Activated T-cell treated with anti-CD3 and anti-CD28 coated beads, Interleukin-2, amount 50 U/mL, for 1 hour (primary cell): ENCODE measurements at places on chromosomes 4 and X.

DNA sequence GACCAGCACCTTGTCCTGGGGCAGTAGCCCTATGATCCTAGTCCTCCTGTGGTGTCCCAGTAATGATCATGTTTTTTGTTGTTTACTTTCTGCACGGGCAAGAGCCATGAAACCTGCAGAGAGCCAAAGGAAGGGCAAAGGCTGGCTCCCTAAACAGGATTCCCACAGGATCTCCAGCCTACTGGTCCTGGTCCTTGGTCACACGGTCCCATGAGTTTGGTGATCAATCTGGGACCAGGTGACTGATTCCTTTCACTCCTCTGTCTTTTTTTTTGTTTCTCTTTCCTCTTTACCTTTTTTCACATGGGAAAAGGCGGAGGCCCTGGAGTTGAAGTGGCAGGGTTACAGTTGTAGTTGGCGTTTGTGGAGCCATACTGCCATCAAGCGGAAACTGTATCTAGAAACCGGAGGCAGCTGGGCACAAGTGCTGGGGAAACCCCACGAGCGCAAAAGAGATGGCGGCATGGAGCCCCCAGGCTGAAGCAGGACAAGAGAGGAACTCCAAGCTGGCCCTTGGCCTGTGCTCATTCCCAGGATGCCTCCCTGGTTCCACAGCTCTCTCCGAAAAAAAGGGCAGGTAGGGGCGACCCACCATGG, 34.6 kb downstream of the NBDY start:
- peak; percentile 79 for DNase-seq

DNA sequence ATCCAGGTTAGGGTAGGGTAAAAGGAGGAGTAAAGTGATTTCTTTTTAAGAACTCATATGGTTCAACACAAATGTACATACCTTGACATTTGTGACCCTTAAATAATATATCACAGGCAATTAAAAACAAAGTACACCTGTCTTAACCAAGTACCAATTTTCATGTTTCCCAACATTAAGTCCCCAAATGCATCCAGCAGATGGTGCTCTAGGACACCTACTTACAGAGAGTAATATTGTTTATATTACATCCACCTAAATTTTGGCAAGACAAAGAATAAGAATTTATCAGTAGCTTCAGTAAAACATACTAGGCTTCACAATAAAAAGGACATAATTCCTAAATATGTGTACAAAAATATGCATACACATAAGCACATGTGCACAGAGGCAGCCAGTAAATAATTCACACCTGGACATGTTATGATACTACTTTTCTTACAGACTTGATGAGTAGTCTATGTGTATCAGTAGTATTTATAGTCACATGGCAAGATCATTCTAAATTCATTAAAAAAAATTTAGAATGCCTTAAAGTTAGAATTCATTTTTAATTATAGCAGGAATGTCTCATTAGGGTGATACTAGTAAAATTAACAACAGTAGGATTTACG, 219.7 kb downstream of the DCLK2 start:
- DNase-seq, result no peak

DNA sequence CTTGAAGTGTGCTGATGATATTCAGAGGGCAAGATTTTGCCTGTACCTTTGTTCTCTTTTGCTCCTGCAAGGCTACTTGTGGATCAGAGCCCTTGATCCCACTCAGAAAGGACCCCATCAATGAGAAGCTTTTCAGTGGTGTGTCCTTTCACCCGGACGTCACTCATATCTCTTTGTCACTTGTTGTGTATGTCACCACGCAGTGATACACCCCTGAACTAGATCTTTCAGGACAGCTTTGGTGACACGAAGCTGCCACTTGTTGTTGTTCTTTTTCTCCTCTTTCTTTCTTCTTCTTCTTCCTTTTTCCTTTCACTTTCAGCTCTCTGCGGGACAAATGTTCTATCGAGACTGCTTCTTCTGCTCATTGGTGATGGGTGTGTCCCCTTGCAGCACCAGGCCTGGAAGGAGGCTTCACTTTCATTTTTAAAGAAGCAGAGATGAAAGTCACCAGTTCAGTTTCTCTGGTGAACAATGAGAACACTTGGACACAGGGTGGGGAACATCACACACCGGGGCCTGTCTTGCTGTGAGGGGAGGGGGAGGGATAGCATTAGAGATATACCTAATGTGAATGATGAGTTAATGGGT, 83.6 kb downstream of the NBDY start:
- no peak for DNase-seq

DNA sequence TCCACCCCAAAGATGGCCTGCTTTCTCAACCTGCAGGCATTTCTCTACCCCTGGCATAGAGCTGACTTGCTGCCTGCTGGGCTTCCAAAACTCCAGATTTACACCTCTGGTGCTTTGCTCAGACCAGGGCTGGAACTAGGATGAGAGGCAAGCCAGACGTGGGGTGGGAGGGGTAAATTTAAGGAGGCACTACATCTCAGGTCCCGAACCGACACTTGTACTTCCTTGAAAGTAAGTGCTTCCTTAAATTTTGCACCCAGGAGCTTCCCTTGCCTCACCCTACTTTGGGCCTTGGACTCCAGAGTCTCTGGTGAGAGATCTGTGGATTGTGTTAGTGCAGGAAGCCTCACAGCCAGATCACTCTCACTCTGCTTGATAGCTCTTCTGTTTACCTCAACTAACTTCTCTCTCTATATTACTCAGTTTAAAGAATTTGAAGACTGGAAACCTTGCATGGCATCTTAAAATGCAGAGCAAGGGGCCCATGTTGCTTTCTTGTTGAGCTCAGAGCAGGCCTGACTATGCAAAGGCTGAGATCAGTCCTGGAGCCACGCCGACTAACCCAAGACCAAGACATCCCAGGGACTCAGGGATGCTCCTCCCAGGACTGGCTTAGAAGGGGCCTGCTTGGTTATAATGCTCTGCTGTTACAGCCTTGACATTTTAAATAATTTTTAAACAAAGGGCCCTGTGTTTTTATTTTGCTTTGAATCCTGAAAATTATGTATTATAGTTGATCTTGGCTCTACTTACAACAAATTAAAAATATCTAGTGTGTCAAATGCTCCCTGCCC, 145.0 kb upstream of the LEF1 start:
- no peak for DNase-seq

GRCh38 chr4:164596927-164597326, 157.0 kb upstream of the SMIM31 start:
- no peak for DNase-seq

DNA sequence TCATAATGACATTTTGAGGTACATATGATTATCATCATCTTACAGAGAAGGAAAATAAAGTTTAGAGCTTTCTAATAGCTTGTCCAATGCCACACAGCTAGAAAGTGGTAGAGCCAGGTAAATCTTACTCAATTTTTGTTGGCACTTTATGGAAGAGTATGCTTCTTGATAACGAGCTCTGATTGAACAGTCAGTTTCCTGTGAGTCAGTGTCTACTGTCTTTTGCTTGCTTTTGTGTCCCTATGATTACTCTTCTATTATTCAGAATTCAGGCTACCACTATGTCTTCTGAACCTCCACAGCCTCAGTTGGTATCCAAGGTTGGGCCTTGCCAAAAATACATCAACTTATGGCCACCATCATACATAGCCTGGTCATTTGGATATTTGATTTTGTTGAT, 2.6 kb downstream of the FAAH2 start:
- no peak for DNase-seq

GRCh38 chr4:149296503-149296902, 519.1 kb downstream of the IQCM start:
- no peak for DNase-seq

GRCh38 chrX:42274151-42274550, 350.8 kb upstream of the CASK start:
- no peak for DNase-seq

- DNase-seq, result no peak
Observed at GRCh38 chr4:168390041-168390440, 71.5 kb upstream of the DDX60 start.

- no peak for DNase-seq
Observed at GRCh38 chr4:67743194-67743593, 11.0 kb downstream of the GNRHR start.

- DNase-seq, result no peak
Observed at GRCh38 chr4:109916027-109916409, 3.3 kb downstream of the EGF start.

- no peak for DNase-seq
Observed at GRCh38 chr4:108118505-108118904, 50.2 kb downstream of the LEF1 start.

DNA sequence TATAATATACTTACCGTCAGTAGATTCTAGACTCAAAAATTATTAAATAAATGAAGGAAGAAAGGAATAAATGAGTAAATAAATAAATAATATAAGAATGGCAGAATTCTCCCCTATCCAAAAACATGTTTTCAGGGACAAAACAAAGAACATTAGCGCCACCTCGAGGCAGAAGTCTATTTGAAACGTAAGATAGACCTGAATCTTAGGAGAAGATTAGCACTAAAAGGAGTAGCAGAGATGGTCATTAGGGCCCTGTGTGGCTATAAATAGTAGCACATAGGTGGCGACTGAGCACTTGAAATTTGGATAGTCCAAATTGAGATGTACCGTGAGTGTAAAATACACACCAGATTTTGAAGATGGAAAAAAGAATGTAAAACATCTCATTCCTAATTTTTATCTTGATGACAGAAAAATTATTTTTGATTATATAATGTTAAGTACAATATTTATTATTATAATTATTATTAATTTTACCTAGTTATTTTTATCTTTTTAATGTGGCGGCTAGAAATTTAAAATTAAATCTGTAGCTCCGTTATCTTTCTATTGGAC, 24.3 kb upstream of the SRD5A3 start:
- DNase-seq, result no peak

DNA sequence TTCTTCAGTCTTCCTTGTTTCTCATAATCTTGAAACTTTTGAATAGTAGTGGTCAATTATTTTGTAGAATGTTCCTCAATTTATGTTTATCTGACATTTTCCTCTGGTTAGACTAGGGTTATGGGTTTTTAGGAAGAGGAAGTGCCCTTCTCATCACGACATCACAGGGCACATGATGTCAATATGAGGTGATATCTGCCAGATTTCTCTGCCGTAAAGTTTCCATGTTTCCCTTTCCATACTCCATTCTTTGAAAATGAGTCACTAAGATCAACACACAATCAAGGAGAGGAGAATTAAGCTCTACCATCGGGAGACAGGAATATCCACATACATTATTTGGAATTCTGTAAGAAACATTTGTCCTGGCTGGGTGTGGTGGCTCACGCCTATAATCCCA, 28.4 kb downstream of the RP2 start:
- DNase-seq, result no peak

- DNase-seq, result no peak
Observed at GRCh38 chr4:8646296-8647093, 53.9 kb downstream of the CPZ start.

- DNase-seq, result no peak
Observed at GRCh38 chrX:2498781-2499302, 1.9 kb downstream of the DHRSX start.

DNA sequence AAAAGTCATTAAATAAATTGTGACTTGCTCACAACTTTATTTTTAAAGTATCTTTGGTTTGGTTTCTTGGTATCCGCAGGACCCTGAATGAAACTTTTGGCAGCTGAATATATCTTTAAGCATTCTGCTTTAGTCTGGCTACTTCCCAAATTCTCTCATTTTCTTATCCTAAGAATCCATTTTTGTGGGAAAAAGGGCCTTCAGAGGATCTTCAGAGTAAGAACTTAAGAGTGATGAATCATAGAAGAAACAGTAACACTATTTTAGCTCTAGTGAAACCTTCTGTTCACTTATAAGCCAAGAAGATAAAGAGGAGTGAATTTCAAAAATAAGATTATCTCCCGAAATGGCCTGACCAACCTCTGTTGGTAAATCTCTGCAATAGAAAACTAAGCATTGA, 540.6 kb upstream of the MAGEB18 start:
- DNase-seq, result no peak

GRCh38 chrX:115939070-115939469, 231.5 kb upstream of the AGTR2 start:
- no peak for DNase-seq

DNA sequence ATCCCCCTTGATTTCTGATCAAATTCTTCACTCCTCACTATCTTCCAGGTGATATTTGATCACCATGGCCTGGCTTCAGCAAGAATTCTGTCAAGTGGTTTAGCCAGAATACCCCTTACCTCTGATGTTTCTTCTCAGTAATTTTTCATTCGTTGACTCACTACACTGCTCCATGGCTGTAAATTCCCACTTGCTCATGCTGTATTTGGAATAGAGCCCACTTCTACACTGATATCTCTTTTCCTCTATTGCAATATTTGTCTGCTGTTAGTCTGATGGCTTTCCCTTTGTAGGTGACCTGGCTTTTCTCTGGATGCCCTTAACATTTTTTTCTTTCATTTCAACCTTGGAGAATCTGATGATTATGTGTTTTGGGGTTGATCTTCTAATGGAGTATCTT, 73.9 kb upstream of the DIPK2B start:
- DNase-seq, result no peak

DNA sequence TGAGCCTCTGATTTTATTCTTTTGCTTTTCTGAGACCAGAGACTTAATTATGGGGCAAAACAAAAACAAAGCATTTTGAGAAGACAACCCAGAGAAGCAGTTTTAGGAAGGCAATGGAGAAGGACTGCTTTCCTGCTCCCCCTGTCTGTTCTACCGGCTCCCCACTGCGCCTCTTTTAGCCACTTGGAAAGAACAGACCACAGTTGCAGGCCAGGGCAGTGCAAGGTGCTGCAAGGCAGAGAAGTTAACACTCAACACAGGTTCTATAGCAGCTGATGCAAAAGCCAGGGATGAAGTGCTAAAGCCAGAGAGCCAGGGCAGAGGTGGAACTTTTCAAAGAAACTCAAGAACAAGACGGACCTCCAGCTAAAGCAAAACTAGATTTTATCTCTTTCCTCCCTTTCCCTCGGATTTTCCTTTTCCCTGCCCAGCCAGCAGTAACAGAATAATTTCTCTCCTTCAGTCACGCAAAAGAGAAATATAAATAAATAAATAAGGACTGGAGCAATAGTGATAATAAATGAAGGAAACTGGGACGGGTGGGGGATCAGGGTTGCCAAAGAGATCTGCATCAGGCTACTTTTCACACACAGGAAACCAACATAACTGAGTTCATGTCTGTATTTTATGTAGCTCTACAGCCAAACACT, 10.4 kb downstream of the SH3RF1 start:
- DNase-seq, result no peak

- DNase-seq, result no peak
Observed at GRCh38 chrX:125394449-125394848, 74.8 kb downstream of the TEX13C start.
